ENCODE measurements at places on chromosomes 5 and 9. TPM values are rescaled to one million over a fixed set of nuclear protein-coding genes. Genes with fewer than 3 reads are reported as not detected.
A peak's percentile ranks its signal among the peaks of the same experiment; 100 is the strongest.

Gene CD14
- 56.5 TPM for total RNA-seq

Gene ELAVL2
- 0.55 TPM for total RNA-seq

Gene PTPA
- 173 TPM for total RNA-seq

Gene NKD2
- 2.9 TPM for total RNA-seq

GRCh38 chr5:36240779-36241630 lies 720 bp downstream of the NADK2 start:
- DNase-seq: peak; percentile 49

DNA sequence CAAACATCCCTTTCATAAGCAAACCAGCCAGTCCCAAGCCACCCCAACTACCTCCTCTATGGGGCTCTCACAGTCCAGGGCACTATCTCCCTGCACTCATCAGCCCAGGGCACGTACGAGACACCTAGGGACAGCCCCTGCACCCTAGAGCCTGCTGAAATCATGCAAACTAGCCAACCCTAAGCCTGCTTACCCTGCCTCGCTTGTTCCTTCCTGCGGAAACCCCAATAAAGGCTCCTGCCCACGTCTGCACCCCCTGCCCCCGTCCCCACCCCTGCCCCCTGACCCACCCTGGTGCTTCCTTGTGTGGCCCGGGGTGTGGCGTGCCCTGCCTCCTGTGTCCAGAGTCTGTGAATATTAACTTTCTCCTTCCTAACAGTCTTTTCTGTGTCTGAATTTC lies 135.9 kb downstream of the GADD45G start:
- no peak for DNase-seq

DNA sequence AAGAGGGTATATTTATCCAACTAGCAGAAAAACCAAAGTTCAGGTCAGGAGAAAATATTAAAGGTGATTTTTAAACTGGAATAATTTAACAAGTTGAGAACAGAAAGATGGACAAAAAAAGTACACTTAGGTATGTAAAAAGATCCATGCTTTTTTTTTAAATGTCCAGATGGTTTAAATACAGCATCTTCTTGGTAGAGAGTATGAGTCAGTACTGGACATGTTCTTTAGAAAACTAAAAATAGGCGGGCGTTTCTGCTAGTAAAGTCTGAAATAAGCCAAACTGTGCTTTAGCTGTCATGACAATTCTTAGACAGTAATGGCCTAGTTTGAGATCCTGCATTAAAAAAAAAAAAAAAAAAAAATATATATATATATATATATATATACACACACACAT lies 255.9 kb upstream of the ST8SIA4 start:
- no peak for DNase-seq

DNA sequence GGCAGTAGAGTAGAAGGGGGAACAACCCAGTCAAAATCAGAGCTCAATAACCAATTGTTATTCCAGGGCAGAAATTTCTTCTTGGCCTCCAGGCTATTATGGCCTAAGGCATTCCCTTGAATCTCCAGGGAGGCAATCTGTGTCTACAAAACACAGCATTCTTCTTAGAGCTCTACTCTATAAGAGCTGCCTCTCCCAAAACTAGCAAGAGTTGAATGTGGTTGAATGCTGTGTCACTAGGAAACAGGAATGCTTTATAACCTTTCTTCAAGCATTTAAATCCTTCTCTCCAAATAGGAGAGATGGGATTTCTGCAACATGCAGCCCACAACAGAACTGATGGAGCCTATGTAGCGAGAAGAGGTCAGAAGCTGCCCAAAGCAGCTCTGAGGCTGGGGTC lies 97.1 kb upstream of the APC start:
- DNase-seq: no peak
